ENCODE measurements at places on chromosomes 5 and 9.

GRCh38 chr5:122154491-122154890 lies 25.1 kb downstream of the ZNF474 start:
- peak overlapping the region; percentile 63 for H3K27ac ChIP-seq
- H3K36me3 ChIP-seq: no peaks in the 10 kb centered on the region
- H3K4me3 ChIP-seq: no peak overlapping the region
- no peaks in the 10 kb centered on the region for H3K27me3 ChIP-seq

DNA sequence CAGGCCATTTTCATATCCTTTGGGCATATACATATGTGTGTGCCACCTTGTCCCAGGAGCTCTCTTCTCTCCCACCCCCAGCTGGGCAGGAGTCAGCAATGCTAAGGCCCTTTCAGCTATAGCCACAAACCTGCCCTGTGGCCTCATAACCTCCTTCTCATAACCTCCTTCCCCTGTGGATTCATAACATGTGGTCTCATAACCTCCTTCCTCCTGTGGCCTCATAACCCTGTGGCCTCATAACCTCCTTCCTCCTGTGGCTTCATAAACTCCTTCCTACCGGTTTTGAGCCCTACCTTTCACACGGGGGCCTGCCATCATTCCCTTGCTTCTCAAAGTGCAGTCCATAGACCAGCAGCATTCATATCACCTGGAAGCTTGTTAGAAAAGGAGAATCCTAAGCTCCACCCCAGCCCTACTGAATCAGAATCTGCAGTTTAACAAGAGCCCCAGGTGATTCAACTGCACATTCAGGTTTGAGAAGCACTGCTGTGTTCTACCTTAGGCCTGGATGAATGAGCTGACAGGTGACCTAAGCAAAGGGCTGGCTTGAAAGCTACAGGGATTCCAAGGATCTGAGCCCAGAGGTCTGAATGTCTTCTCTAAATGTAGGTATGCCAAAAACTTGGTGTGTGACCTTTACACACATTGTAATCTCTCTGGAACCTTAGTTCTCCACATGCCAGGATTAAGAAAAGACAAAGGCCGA lies 41.9 kb upstream of the PLPP6 start:
- H3K27ac ChIP-seq: no peak overlapping the region
- H3K36me3 ChIP-seq: no peaks in the 10 kb centered on the region
- H3K27me3 ChIP-seq: no peaks in the 10 kb centered on the region
- no peak for DNase-seq
- no peak overlapping the region for H3K4me3 ChIP-seq

GRCh38 chr9:98067184-98067583 lies 10.7 kb downstream of the NANS start:
- H3K4me3 ChIP-seq: no peak overlapping the region
- H3K27me3 ChIP-seq: no peaks in the 10 kb centered on the region
- H3K36me3 ChIP-seq: no peaks in the 10 kb centered on the region
- no peak for DNase-seq
- no peaks in the 10 kb centered on the region for H3K4me1 ChIP-seq

- no peaks in the 10 kb centered on the region for H3K36me3 ChIP-seq
- no peaks in the 10 kb centered on the region for H3K4me1 ChIP-seq
These were observed 60.5 kb downstream of the PTCD2 start for GRCh38 chr5:72380492-72381274.

GRCh38 chr9:109632817-109633216 lies 134.7 kb upstream of the PTPN3 start:
- peaks cover 21% of the 10 kb centered on the region for H3K27me3 ChIP-seq
- H3K36me3 ChIP-seq: no peaks in the 10 kb centered on the region
- no peak overlapping the region for H3K4me3 ChIP-seq
- H3K27ac ChIP-seq: no peak overlapping the region
- no peak for DNase-seq

GRCh38 chr9:121225240-121225639 lies 23.6 kb upstream of the RAB14 start:
- H3K4me3 ChIP-seq: no peak overlapping the region
- no peaks in the 10 kb centered on the region for H3K27me3 ChIP-seq
- no peaks in the 10 kb centered on the region for H3K4me1 ChIP-seq
- no peaks in the 10 kb centered on the region for H3K36me3 ChIP-seq
- no peak overlapping the region for H3K27ac ChIP-seq

GRCh38 chr9:128026255-128026772 lies 40.8 kb downstream of the NAIF1 start:
- DNase-seq: no peak
- no peaks in the 10 kb centered on the region for H3K27me3 ChIP-seq
- no peak overlapping the region for H3K4me3 ChIP-seq
- peaks cover 3% of the 10 kb centered on the region for H3K4me1 ChIP-seq

DNA sequence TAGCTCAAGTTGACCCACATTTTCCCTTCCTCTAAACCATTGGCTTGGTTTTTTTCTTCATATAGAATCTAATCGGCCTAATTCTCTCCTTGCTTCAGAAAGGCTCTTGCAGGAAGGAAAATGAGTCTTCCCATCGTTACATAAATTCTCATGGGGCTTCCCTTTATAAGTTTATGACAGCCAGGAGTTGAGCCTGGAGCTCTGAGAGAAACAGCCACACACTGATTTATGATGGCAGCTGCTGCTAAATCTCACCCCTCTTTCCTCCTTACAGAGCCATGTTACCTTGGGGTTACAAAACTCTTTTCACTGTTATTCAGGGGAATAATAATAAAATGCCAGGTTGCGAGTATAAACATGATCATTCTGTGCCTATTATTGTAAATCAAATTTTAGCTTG lies 5.2 kb upstream of the RNF14 start:
- no peak for DNase-seq
- H3K4me3 ChIP-seq: no peak overlapping the region
- no peaks in the 10 kb centered on the region for H3K4me1 ChIP-seq

- H3K27ac ChIP-seq: peak overlapping the region; percentile 63
- H3K4me3 ChIP-seq: no peak overlapping the region
- peaks cover 15% of the 10 kb centered on the region for H3K4me1 ChIP-seq
These were observed 398.8 kb downstream of the ENC1 start for GRCh38 chr5:74241751-74242140.

DNA sequence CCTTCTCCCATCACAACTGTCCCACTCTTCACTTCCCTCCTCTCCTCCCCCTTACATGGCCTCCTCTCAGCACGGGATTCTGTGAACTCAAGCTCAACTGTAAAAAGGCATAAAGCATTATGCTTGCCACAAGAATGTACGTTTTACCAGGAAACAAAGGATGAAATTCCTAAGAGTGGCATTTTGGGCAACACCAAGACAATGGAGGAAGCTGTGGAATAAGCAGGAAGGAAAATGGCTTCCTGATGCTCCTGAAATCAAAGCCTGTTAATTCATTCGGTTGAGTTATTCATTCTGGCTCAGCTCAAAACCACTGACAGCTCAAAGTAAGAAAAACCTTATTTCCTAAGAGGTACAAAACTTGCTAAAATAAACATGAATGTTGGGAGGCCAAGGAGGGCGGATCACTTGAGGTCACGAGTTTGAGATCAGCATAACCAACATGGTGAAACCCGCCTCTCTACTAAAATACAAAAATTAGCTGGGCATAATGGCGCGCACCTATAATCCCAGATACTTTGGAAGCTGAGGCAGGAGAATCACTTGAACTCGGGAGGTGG lies 40.8 kb upstream of the DMRT1 start:
- no peaks in the 10 kb centered on the region for H3K4me1 ChIP-seq
- H3K36me3 ChIP-seq: no peaks in the 10 kb centered on the region
- no peak for DNase-seq
- no peak overlapping the region for H3K27ac ChIP-seq
- no peaks in the 10 kb centered on the region for H3K27me3 ChIP-seq
- no peak overlapping the region for H3K4me3 ChIP-seq

GRCh38 chr9:130994135-130995085 lies 14.6 kb upstream of the LAMC3 start:
- no peak overlapping the region for H3K4me3 ChIP-seq
- H3K4me1 ChIP-seq: peaks cover 5% of the 10 kb centered on the region
- DNase-seq: no peak
- no peak overlapping the region for H3K27ac ChIP-seq
- peaks cover 5% of the 10 kb centered on the region for H3K27me3 ChIP-seq

DNA sequence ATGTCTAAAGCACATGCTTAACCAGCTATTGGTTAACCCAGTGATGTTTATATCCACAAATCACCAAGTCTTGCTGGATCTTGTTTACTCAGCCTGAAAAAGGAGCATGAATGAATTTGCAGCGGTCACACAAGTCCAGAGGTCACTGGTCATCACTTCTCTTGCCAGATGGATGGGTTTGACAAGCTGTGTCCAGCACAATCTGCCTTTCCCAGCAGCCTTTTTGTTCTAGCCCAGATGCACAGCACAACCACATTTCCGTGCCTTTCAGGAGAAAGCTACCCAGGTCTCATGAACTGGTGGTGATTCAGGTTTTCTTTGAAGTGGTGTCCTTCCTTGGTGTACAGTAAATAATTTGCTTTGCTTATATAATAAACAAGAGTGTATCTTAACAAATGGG lies 32.1 kb downstream of the TMEM252 start:
- no peak overlapping the region for H3K27ac ChIP-seq
- DNase-seq: no peak
- H3K36me3 ChIP-seq: no peaks in the 10 kb centered on the region
- no peak overlapping the region for H3K4me3 ChIP-seq
- H3K4me1 ChIP-seq: no peaks in the 10 kb centered on the region
- H3K27me3 ChIP-seq: no peaks in the 10 kb centered on the region

DNA sequence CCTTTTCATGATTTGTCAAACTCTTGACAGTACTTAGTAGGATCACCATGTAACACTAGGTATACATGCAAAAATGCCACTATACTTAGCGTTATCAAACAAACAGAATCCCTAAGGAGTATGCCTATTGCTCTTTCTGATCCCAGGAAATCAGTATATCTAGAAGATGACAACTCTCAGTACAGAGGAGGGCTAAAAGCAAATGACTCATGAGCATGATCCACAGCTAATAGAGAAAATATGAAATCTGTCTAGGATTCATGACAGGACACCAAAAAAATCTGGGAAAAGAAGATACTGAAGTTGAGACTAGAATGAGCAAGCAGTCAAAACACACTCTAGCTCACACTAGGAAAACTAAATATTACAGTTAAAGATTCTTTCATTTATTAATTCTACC lies 89.2 kb downstream of the RAPGEF6 start:
- H3K27ac ChIP-seq: no peak overlapping the region
- H3K27me3 ChIP-seq: no peaks in the 10 kb centered on the region
- no peaks in the 10 kb centered on the region for H3K36me3 ChIP-seq
- H3K4me1 ChIP-seq: no peaks in the 10 kb centered on the region
- no peak overlapping the region for H3K4me3 ChIP-seq
- no peak for DNase-seq

GRCh38 chr5:133970325-133970909 lies 2.0 kb upstream of the C5orf15 start:
- H3K4me3 ChIP-seq: no peak overlapping the region
- no peaks in the 10 kb centered on the region for H3K27me3 ChIP-seq
- H3K36me3 ChIP-seq: no peaks in the 10 kb centered on the region
- peaks cover 22% of the 10 kb centered on the region for H3K4me1 ChIP-seq

- H3K36me3 ChIP-seq: no peaks in the 10 kb centered on the region
- no peaks in the 10 kb centered on the region for H3K27me3 ChIP-seq
- H3K27ac ChIP-seq: peak overlapping the region; percentile 34
These were observed 11.4 kb downstream of the BASP1 start for GRCh38 chr5:17228821-17229291.

DNA sequence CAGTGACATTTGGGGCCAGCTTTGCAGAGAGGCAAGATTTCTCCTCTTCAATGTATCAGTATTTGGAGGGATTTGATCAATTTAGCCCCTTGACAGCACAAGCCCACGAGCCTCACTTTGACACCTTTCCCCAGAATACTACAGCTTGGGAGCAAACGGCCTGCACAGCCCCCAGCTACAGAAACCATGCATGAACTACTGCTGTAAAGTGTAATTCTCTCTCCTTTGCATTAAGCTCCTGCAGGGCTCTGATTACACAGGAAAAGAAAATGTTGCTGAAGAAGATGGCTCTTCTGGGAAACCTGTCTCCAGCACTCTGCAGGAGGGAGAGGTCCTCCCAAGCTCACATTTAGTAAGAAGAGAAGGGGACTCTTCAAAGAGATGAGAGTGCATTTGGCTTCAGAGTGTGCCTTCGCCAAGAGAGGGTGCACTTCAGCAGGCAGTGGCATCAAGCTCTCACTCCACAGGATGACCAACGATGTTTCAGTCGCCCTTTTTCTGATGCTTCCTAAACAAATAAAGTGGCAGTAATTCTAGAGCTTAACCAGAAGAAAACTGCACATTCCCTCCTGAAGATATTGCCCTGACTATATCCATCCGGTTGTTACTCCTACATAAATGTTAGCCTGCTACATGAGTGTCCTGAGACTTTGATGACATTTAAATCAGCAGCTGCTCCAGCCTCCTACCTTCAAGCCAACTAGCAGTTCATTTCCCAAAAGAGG lies 272.2 kb downstream of the AUH start:
- DNase-seq: peak; percentile 56
- H3K4me3 ChIP-seq: no peak overlapping the region
- H3K27me3 ChIP-seq: no peaks in the 10 kb centered on the region
- H3K27ac ChIP-seq: no peak overlapping the region

DNA sequence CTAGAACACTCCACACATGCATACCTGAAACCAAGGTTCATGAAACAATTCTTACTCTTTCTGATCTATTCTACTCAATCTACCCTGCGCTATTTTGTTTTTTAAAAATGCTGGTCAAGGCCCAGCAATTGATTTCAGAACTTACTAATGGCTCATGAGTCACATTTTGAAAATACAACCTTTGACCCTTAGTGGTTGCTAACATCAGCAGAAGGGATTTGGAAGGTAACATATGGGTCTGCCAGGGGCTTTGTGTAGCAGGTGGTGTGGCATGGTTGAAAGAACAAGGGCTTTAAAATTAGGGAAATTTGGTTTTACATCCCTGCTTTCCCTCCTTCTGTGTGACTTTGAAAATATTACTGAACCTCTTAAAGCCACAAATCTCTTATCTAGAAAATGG lies 101.4 kb downstream of the ATG10 start:
- H3K27me3 ChIP-seq: no peaks in the 10 kb centered on the region
- no peaks in the 10 kb centered on the region for H3K4me1 ChIP-seq
- no peak overlapping the region for H3K27ac ChIP-seq
- H3K36me3 ChIP-seq: no peaks in the 10 kb centered on the region
- no peak for DNase-seq

- no peaks in the 10 kb centered on the region for H3K36me3 ChIP-seq
- no peak overlapping the region for H3K4me3 ChIP-seq
- no peaks in the 10 kb centered on the region for H3K27me3 ChIP-seq
- peak; percentile 81 for DNase-seq
- H3K4me1 ChIP-seq: peaks cover 30% of the 10 kb centered on the region
- peak overlapping the region; percentile 88 for H3K27ac ChIP-seq
These were observed 262.1 kb upstream of the KLF4 start for GRCh38 chr9:107751567-107752210.

All from hepatocyte (in vitro differentiated cells).